Glomerular endothelial cell (primary cell): ENCODE measurements at places on chromosomes 2 and 18. TPM values are rescaled to one million over a fixed set of nuclear protein-coding genes. Genes with fewer than 3 reads are reported as not detected.

GRCh38 chr18:48529796-48530195, 9.0 kb upstream of the CTIF start:
- no peak for DNase-seq

Gene CTLA4
- total RNA-seq, result not detected in 2 replicates

DNA sequence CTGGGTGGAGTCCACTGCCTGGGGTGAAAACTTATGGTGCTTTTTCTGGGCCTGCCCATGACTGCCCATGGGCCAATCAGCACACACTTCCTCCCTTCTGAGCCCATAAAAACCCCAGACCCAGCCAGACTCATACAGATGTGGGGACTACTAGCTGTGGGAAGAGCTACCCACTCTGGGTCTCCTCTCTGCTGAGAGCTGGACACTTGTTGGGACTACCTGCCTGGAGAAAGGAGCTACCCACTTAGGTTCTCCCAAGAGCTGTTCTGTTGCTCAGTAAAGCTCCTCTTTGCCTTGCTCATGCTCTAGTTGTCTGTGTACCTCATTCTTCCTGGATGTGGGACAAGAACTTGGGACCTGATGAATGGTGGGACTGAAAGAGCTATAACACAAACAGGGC, 119.6 kb upstream of the SLC38A11 start:
- no peak for DNase-seq

DNA sequence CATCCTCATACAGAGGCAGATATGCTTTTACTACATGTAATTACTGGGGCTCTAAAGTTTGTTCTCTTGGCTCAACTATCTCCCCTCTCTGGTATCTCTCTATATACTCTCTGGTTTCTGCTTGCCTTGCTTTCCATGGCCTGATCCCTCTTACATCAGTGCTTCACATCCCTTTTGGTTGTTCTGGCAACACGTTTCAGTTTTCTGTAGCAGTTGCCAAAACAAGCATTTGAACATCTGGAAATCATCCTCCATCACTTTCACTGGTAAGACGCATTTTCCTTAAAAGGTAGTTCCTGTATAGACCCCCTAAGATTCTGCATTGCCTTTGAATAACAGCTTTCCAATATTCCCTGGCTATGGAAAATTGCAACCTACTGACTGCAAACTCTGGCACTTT, 25.9 kb downstream of the COL5A2 start:
- no peak for DNase-seq

Gene IL36RN
- not detected in 2 replicates for total RNA-seq

- DNase-seq, result no peak
Measured at GRCh38 chr2:188345426-188345825, 53.8 kb downstream of the GULP1 start.

- no peak for DNase-seq
Measured at GRCh38 chr2:3449936-3450335, 69.4 kb downstream of the ADI1 start.

GRCh38 chr18:13625355-13625754, 101.0 kb downstream of the FAM210A start:
- no peak for DNase-seq

Gene MAB21L4
- total RNA-seq, result not detected in 2 replicates

GRCh38 chr2:3608373-3609278, 13.7 kb downstream of the COLEC11 start:
- DNase-seq, result no peak

Gene CNGA3
- total RNA-seq, result not detected in 2 replicates

DNA sequence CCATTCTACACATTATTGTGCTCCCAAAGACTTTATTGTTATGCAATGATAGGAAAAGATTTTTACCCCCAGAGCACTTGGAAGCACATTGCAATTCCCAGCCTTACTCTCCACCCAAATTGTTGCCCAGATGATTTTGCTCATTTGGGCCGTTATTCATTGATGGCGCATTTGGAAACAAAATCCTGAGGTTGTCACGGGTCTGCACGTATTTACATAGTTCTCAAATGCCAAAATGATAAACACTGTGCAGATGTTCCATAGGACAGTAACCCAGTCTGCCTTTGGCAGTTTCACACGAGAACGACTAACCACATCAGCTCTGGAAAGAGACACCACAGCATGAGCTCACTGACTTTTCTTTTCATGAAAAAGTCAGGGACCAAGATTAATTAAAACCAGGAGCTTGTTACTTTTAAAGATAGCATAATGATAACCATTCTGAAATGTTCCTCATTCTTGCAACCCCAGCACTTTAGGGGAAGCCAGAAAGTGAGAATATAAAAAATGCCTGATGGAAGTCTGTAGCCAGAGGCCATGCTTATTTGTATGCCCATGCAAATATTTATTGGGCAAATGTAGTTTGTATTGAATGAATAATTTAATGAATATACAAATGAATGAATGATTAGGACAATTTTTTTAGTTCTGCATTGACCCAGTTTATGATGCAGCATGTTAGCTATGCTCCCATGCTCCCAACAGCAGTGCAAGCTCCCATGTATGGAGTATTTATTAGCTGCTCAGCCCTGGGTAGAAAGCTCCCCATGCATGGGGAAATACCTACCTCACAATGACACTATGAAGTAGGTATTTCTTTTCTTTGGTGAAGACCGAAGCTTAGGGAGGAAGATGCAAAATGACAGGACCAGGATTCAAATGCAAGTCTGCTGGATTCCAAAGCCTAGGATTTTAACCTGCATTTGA, 84.6 kb downstream of the MAIP1 start:
- DNase-seq, result no peak

DNA sequence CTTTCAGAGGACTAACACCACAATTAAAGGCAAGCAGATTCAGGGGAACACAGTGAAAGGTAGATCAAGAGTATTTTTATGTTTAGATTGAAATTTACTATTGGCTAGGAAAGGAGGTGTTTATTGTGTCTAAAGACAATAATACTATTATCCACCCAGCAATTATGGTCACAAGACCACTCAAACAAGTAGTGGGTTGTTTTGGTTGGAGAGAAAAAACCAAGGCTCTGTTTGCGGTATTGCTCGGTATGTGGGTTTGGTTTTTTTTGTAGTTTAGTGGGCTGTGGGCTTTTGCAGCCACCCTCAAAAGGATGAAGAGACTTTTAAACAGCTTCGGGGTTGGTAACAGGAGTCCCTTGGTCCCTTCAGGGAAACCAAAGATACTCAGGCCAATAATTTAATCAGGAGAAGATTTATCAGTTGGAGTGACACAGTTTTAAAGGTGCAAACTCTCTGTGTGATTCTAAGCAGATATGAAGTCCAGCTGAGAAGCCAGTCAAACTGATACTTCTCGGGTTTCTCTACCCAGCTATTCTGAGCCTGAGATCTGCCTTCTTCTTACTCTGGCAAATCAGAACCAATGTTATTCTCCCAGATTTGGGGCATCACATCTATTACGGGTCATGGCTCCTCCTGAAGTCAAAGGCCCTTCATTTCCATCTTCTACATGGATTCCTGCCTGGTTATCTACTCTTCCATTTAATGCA, 55.3 kb downstream of the DCC start:
- DNase-seq, result no peak

DNA sequence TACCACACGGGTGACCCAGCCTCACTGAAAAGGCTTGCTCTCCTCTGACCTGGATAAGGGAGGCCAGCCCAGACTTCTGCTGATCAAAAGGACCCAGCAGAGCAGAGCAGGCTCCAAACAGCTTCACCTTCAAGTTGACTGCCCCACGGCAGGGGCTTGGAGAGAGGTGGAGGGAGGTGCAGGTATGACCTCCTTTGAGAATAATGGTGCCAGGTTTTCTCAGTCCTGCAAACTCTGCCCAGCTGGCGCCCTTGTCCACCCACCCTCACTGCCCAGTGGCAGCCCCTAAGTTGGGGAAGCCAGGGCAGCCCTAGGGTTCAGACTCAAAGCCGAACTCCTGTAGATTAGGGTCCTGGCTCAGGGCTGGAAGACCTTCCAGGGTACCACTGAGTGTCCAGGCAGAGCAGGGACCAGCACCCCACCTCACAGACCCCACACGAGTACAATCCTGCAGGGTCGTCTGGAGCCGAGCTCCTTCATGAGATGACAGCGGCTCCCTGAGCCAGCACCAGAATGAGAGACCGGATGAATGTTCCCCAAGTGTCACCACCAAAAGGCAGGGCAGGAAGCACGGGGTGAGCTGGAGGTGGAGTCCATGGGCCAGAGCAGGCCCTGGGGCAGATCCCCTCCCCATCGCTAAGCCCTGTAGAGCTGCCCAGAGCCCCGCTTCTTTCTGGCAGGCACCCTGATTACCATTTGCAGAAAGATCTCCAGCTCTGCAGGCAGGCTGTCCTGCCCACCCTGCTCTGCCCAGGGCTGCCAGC, 3.6 kb upstream of the GPC1 start:
- no peak for DNase-seq

DNA sequence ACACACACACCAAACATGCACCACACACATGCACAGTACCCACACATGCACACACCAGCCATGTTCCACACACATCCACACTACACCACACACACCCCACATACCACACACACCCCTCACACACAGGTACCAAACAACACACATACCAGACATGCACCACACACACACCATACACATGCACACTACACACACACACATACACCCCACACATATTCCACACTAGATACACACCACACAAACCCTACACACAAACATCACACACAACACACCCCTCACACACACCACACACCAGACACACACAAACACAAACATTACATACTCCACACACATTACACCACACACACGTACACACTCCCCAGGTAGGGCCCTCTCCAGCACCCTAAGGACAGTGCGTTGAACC, 51.2 kb downstream of the TRABD2A start:
- DNase-seq, result no peak

Gene ALLC
- total RNA-seq, result not detected in 2 replicates

DNA sequence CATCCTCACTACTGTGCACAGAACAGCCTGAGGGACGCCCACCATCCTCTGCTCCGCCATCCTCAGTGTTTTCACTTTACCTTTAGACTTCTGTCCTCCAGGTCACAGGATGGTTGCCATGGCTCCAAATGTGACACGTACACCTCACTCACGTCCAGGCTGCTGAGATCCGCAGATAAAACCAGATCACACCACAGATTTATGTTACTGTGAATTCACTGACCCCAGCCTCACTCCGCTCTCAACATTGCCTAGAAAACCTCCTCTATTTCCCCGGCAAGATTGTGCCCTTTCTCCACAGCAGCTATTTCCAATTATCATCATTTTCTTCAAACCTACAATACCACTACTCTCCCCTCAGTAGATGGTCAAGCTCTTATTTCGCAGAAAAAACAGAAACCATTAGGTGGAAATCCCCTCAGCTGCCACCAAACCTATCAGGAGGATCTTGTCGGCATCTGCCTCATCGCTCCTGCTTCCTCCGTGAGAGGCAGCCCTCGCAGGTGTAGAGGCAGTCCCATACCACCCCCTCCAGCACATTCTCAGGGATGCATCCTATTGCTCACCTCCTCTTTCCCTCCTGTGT, 49.8 kb upstream of the SLC1A4 start:
- DNase-seq, result no peak

Gene ADD2
- total RNA-seq, result 0.47 and 0.68 TPM in 2 replicates

DNA sequence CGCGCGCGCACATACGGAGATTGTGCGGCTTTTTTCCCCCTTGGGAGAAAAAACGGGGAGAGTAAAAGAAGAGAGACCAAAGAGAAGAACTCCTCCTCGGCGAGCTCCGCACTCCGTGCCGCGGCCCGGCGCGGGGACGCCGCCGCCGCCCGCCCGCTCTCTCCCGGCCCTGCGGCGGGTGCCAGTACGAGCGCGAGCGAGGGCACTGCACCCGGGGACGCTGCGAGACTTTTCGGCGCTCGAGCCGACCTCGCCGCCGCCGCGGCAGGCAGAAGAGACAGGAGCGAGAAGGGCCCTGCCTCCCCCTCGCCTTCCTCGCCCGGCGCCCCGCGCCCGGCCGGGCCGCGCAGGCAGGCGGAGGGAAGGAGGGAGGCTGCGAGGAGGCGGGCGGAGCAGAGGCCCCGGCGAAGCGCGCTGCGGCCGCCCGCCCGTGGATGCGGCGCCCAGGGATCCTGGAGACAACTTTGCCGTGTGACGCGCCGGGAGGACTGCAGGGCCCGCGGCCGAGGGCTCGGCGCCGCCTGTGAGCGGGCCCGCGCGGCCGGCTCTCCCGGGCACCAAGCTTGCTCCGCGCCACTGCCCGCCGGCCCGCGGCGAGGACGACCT, 857 bp upstream of the INHBB start:
- DNase-seq, result no peak

GRCh38 chr2:74051504-74051903, 66.8 kb downstream of the TET3 start:
- no peak for DNase-seq

DNA sequence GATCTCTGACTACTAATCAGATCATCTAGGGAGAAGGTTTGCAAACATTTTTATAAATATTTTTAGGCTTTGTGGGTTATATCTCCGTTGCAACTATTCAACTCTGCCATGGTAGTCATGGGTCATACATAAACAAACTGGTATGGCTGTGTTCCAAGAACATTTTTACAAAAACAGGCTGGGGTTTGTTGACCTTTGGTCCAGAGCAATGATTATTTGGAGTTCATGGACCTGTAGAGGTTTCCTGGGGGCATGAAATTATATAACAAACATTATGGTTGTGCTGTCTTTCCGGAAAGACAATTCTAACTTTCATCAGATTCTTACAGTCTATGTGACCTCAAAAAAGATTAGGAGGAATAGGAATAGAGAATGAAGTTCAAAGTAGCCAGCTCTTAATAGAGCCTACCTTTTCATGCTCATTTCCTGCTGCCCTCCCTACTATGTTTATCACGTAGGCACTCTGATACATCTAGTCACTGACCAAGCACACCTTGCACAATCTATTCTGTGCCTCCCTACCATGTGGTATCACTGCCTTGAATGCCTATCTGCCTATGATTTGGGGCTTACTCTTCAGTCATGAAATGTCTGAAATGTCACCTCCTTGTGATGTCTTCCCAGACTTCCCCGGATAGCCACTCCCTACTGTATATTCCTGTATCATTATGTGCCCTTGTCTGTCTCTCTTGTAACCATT, 102.4 kb upstream of the SCN1A start:
- DNase-seq, result no peak

DNA sequence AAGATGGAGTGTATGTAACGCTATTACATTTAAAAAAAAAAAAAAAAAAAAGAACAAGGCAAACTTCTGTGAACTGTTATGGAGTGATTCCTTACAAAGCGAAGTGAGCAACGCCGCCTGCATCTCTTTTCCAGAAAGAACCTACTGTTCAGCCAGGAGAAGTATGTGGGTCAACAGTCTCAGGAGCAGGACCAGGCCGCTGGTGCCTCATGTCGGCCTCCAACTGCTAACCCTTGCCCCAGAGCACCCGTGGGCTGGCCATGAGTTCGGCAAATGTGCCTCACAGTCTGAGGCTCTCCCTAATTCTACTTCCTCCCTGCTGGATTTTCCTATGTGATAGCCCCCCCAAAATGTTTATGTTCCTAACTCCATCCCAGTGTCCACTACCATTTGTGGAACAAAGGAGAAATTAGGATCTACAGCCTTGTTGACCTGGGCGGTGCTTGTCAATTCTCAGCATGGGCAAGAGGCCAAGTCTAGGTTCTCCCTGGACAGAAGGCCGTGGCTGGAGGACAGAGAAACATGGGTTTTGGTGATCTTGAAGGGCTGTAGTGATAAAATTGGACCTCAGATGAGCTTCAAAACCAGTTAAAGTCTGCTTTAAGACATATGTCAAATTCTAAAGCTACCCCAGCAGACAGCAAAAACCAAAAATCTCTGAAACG, 15.9 kb downstream of the FAM168B start:
- no peak for DNase-seq

GRCh38 chr2:236775511-236775910, 205.9 kb downstream of the ACKR3 start:
- DNase-seq, result no peak
